Fibroblast of mammary gland (primary cell): ENCODE measurements at places on chromosomes 1 and 21.

GRCh38 chr1:11617314-11617713, 36.9 kb downstream of the FBXO2 start:
- no peak for DNase-seq

GRCh38 chr1:204331275-204331674, 28.5 kb downstream of the PLEKHA6 start:
- DNase-seq, result no peak

DNA sequence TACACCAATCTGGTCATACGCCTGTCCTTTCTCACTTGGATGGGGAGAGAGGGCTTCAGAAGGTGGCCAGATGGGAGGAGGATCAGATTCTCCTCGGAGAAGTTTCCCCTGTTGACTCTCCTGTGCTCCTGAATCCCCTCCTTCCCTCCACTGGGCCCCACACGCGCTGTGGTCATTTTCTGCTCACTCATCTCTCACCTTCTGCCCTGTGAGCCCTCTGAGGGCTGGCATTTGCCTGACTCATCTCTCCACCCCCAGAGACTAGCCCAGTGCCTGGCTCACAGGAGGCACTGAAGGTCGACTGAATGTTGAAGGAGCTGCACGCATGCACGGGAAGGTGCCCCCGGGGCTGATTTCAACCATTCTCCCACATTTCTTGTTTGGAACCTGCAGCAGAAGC, 14.2 kb downstream of the ABCA4 start:
- peak; percentile 21 for DNase-seq

- peak; percentile 74 for DNase-seq
These were observed 344.4 kb downstream of the KCTD3 start for GRCh38 chr1:215911406-215911968.

GRCh38 chr1:174142836-174143235, 16.5 kb upstream of the RABGAP1L start:
- DNase-seq, result no peak

GRCh38 chr1:228288536-228289238, 80.8 kb downstream of the OBSCN start:
- no peak for DNase-seq

GRCh38 chr1:54135436-54136120, 17.2 kb downstream of the CDCP2 start:
- DNase-seq, result no peak

- DNase-seq, result no peak
These were observed 102.7 kb downstream of the ADARB1 start for GRCh38 chr21:45177039-45177438.

- peak; percentile 24 for DNase-seq
These were observed 24.5 kb downstream of the SSX2IP start for GRCh38 chr1:84665703-84666317.

- no peak for DNase-seq
These were observed 122.3 kb upstream of the CAMK1G start for GRCh38 chr1:209461168-209461567.

- peak; percentile 20 for DNase-seq
These were observed 162.4 kb downstream of the ZSCAN20 start for GRCh38 chr1:33634806-33635205.

DNA sequence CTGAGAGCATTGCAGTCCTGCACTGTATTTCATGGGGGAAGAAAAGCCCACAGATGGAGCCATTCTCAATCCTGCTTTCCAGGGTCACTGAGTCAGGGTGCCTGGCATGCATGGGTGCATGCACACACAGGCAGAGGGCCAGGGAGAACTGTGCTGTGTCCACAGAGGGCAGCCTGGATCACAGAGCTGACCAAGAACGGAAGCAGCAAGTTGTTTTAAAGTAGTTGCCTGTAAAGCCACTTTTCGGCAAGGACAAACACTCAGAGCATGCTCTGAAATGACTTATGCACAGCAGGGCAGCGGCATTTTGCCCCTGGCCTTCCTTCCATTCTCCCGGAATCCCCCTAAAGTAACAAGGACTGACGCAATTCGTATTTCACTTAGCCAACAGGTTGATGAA, 3.6 kb downstream of the ERG start:
- no peak for DNase-seq

GRCh38 chr21:27155130-27155500, 188.2 kb upstream of the ADAMTS5 start:
- no peak for DNase-seq

- DNase-seq, result no peak
These were observed 274.5 kb upstream of the C1orf174 start for GRCh38 chr1:4174291-4175200.

DNA sequence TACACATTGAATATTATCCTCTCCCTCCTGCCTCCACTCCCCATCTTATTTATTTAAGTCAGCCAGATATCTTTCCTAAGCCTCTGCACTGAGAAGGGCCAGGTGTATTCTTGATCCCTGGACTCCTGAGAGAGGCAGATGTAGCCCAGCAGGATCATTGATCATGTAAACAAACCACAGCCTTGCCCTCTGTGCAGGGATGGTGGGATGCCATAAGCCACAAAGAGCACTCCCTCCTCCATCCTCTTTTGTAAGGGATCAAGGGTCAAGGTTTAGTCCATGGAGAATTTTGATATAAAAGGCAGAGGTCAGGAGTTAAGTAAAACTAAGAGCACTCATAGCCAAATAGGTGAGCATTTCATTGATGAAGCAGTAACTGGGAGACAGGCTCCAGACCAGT, 17.3 kb downstream of the PHGDH start:
- DNase-seq, result no peak
